ENCODE measurements at places on chromosomes 11 and 22.
A peak's percentile ranks its signal among the peaks of the same experiment; 100 is the strongest.

DNA sequence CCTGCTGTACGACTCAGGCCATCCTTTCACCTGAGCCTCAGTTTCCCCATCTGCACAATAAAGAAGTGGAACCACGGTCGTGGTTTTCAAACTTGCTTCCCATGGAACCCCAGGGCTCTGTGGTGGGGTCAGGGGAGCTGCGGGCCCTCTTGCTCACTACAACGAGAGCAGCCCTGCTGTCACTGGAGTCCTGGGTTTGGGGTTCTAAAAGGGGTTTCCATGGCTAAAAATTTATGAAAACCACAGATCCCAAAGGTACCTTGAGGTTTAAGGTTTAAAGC lies 45.4 kb upstream of the CARS1 start:
- DNase-seq: no peak

DNA sequence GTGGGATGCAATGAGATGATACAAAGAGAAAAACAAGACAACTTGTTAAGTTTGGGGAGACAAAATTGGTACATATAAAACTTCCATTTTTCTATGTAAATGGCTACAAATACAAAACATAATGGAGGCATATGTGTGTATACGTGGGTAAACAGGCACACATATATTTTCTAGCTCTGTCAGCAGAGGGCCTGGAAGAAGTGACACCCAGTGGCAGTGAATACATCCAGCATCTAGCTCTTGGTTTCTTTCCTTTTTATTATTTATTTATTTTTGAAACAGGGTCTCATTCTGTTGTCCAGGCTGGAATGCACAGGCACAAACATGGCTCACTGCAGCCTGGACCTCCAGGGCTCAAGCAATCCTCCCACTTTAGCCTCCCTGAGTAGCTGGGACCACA lies 5.0 kb upstream of the RASL10A start:
- no peak for DNase-seq

- no peak for DNase-seq
Measured at GRCh38 chr22:23107487-23108248, 34.1 kb downstream of the RSPH14 start.

- no peak for DNase-seq
Measured at GRCh38 chr11:121035169-121035755, 11.4 kb downstream of the TBCEL start.

DNA sequence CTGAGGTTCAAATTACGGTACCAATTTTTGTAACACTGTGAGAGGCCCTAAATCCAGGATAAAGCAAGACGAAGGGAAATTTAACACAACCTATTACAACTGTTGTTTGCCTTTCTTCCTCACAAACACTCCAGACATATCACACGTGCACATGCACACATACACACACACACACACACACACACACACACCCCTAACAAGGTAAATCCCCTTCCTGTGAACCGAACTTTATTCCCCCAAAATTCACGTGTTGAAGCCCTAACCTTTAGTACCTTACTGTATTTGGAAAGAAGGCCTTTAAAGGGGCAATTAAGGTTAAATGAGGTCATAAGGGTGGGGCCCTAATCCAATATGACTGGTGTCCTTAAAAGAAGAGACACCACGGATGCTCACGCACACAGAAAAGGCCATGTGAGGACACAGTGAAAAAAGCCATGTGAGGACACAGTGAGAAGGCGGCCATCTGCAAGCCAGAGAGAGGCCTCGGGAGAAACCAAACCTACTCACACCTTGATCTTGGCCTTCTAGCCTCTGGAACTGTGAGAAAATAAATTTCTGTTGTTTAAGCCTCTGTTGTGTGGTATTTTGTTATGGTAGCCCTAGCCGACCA lies 1.8 kb downstream of the SERGEF start:
- DNase-seq: no peak

DNA sequence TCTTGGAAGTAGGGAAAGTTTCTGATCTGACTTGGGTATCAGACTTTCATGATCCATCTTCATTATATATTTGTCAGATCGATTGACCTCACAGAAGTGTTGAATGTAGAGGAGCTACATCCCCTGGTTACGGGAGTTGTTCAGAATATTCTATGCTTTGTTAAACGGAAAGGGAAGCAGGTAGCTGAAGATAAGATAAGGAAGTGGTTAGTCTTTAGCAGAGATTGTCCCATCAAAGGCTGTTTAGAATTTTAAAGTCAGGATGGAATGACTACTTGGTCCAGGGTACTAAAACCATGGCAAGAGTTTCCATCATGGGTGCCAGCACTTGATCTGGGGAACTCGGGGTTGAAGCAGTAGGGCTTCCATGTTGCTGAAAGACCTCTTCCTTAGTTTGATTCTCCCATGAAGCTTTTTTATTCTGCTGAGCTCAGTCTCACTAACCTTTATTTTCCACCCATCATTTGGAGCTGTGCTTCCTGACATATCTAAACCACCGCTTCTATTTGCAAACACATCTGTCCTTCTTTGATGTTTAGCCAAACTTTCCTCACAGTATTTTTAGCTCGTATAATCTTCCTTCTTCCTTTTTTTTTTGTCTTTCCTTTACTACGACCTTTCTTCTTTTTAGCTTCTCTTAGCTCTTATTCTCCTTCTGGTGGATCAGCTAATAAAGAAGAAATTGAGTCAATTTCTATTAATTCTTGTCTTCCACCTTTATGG lies 4.0 kb upstream of the C22orf31 start:
- no peak for DNase-seq

DNA sequence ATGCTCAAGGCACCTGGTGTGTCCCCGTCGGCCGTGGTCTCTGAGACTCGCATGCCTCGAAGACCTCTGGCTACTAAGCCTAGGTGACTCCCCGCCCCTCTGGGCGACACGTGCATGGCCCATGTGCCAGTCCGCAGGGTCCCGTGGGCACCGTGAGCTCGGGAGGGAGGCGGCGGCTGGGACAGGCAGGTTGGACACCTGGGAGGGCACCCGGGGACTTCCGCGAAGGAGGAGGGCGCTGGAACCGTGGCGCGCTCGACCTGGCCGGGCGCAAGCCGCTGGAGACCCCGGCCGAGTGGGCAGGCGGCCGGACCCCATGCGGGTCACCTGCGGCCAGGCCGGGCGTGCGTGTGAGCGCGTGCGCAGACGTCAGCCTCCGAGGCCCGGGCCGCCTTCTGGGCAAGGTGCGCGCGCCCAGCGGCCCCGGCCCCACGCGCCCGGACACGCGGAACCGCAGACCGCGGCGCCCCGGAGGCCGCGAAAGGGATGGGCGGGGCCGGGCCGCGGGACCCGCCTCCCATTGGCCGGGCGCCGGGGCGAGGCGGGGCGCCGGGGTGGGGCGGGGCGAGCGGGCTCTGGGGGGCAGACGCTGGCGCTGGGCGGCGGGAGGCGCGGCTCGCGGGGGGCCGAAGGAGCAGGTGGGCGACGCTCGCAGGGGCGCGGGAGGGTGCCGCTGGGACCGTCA lies 579 bp upstream of the RASD2 start:
- peak; percentile 64 for DNase-seq

DNA sequence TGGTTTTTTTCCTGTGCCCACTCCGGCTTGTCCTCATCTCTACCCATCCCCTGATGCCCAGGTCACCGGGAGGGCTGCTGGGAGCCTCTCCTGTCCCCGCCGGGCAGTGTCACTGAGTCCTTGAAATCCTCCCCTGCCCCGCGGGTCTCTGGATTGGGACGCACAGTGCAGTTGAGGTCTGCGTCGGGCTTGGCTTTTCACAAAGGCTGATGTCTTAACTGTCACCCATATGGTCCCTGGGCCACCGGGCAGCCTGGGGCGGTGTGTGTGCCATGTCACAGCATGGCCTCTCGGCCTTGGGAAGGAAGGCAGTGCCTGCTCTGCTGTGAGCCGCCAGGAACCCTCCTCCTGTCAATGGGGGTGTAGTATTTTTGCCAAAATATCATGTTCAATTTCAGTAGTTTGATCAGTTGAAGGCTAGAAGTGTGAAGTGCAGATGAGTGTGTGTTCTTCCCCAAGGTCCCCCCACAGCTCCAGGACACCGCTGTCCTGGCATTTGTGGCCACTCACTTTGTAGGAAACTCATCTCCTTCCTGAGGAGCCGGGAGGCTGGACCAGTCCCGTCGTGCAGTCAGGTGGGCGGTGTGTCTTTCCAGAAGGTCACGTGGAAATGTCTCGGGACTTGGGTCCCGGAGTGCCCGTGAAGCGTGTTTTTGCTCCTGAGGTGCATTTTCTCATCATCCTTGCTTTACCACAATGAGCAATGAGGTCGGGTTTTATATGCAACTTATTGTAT lies 37.6 kb downstream of the CTTN start:
- DNase-seq: no peak

GRCh38 chr11:47152953-47153950 lies 23.4 kb downstream of the ARFGAP2 start:
- peak; percentile 43 for DNase-seq

DNA sequence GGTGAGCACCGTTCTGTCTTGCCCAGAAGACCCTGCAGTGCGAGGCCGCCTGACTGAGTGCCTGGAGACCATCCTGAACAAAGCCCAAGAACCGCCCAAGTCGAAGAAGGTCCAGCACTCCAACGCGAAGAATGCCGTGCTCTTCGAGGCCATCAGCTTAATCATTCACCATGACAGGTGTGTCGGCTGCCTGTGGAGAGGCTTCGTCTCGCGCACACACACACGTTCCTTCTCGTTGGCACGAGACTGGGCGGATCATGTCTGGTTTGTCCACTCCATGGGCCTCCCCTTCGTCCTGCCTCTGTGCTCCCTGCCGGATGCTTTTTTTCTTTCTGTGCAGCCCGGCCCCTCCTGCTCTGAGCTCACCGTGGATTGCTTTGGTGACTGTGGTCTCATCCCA lies 51.1 kb downstream of the MUC6 start:
- DNase-seq: no peak

DNA sequence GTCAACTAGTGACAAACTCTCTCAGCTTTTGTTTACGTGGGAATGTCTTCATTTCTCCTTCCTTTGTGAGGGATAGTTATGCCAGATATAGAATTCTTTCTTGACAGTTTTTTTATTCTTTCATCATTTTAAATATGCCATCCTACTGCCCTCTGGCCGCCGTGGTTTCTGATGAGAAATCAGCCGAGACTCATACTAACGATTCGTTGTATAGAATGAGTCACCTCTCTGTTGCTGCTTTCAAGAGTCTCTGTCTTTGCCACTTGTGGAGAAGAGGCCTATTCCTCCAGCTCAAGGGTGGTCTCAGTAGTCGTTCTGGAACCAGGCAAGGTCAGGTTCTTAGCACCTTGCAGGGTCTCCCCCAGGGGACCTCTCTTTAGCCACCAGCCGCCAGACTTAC lies 8.0 kb downstream of the MYO7A start:
- DNase-seq: no peak

DNA sequence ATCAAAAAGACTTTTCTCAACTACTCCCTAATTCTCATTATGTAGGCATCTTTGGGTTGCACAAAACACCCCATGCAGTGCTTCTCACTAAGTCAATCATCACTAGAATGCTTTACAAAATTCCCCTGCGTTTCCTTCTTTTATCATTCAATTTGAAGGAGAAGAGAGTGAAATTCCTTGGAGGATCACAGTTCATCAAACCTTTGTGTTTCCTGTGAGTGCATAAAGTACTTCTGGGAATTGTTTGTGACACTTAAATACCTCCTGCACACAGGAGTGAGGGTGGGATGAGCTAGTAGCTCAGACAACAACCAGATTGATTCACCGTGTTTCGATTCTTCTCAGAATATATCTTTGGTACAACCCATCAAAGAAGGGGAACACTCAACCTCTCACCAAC lies 3.7 kb upstream of the OR5AR1 start:
- DNase-seq: no peak

- DNase-seq: no peak
Measured at GRCh38 chr11:43924112-43924855, 18.2 kb upstream of the C11orf96 start.

- no peak for DNase-seq
Measured at GRCh38 chr11:104163100-104164027, 583 bp downstream of the PDGFD start.

DNA sequence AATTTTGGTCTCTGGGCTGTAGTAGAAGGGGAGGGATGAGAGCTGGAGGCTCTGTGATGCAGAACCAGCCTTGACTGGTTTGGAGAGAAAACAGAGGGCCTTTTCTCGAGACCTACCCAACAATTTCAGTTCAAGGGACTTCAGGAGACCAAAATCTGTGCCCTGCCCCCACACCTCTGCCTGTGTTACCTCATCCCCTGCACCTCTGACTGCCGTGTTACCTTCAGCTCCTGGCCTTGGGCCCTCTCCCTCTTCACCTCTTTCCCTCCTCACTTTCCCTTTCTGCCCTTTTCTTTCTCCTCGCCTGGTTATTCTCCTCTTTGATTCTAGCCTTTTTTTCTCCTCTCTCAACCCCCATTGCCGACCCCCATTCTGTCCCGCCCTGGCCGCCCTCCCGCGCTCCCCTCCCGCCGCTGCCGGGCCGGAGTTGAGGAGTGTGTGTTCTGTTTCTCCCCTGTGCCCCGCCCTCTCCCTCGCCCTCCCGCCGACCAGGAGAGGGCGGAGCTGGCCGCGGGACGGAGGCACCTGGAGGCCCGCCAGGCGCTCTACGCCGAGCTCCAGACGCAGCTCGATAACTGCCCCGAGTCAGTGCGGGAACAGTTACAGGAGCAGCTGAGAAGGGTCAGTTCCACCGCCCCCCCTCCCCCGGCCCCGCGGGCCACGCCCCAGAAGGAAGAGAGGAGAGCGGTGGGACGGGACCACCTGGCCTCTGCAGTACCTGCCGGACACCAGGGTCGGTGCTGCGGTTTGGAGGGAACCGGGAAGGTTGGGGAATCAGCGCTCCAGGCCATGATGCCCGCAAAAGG lies 27.2 kb downstream of the PHLDB1 start:
- DNase-seq: no peak

DNA sequence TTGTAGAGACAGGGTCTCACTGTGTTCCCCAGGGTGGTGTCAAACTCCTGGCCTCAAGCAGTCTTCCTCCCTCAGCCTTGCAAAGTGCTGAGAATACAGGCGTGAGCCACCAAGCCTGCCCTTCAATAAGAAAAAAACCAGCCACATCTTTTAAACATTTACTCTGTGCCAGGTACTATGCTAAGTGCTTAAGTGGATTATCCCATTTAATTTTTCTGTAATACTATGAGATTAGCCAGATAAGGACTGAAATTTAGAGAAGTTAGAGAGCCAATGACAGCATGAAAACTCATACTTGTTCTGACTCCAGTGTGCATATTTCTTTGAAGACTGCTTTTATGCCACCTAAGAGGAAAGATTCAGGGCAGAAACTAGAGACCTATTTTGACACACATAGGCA lies 35.7 kb downstream of the PPME1 start:
- DNase-seq: no peak

DNA sequence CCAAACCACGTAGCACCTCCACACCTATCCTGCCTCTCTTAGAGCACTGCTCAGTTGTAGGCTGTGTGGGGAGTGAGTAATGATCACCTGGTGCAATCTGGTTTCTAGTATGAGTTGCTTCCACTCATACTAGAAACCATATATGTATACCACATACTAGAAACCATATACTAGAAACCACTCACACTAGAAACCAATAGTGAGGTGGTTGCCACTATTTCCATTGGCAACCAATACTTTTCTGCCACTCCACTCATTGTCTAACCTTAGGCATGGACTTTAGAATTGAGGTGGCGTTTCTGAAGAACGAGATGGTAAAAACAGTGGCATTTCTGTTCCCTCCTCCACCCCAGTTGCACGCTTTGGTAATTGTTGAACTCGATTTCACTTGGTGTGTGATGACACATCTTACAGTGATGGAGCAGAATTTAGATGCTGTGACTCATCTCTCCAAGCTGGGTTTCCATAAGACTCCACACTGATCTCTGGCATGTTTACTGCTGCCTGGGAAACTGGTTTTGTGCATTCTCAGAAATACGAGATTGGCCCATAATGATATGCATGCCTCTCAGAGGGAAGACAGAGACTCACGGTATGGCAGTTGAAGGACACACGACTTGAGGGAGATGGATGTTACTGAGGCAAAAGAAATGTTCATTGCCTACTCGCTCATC lies 82.9 kb downstream of the KIRREL3 start:
- no peak for DNase-seq

- DNase-seq: no peak
Measured at GRCh38 chr11:102187416-102188151, 77.3 kb downstream of the YAP1 start.

All from activated gamma-delta T cell treated with Interleukin-2 at 50 U/mL for 16 hours (primary cell).